Activated T-helper 1 cell treated with anti-CD3 and anti-CD28 coated beads, Interleukin-12 subunit alpha, Interleukin-12 subunit beta, Interleukin-2, Interleukin-4 antibody, amounts not matched to agents 30 ng/mL and 10 ng/mL and 1 ng/mL, durations not matched to agents 14 hours and 24 hours and 36 hours (primary cell): ENCODE measurements at places on chromosomes 11 and 22. TPM values are rescaled to one million over a fixed set of nuclear protein-coding genes. Genes with fewer than 3 reads are reported as not detected.
A peak's percentile ranks its signal among the peaks of the same experiment; 100 is the strongest.

- no peaks in the 10 kb centered on the region for H3K4me1 ChIP-seq
- H3K27ac ChIP-seq, result peak overlapping the region; percentile 4
- no peak for DNase-seq
- no peaks in the 10 kb centered on the region for H3K27me3 ChIP-seq
Measured at GRCh38 chr22:24067587-24068376, 56.7 kb downstream of the CABIN1 start.

DNA sequence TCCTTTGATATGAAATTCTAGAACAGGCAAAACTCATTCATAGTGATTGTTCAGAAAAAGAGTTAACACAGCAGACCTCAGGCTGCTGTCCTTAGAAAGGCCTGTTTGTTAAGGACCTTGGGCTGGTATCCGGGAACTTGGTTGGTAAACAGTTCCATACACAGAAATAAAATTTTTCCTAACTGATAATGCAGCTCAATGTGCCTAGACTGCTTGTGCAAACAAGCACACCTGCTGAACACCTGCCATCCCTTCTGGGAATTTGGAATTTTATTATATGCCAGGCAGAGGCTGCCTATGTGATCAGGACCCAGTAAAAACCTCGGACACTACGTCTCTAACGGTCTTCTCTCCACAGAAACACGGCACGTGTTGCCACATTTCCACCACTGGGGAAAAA is 11.5 kb downstream of the THAP12 start:
- DNase-seq, result no peak
- H3K4me3 ChIP-seq, result no peak overlapping the region
- H3K36me3 ChIP-seq, result peaks cover 13% of the 10 kb centered on the region

DNA sequence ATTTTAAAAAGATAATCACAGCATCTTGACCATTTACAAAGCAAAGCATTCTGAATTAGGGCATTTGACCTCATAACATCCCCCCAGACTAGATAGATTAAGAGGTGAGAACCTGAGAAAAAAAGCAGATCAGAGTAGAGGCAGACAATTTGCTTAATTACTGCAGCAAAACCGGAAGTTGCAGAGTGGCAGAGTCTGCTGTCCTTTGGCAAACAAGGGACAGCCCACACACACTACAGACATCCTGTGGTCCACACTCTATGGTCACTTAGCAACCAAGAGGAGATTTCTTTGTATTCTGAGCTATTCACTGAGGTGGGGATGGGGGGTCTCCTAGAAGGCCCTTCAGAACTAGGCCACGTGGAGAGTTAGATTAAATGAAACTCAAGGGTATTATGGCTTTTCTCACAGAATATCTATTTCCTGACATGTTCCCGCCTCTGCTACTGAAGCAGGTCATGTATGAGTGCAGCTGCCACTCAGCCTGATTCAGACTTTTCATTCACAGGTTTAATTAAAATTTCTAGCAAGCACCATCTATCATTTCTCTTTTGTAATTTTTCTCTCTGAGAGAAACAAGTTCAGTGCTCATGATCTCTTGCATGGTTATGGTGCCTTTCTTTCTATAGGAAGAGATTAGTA is 48.5 kb downstream of the SVIP start:
- H3K27me3 ChIP-seq, result no peaks in the 10 kb centered on the region
- no peak overlapping the region for H3K4me3 ChIP-seq
- no peaks in the 10 kb centered on the region for H3K36me3 ChIP-seq

CSNK1E gene
- total RNA-seq, result 151 and 154 TPM in 2 replicates

FOLR2 gene
- not detected in 2 replicates for total RNA-seq

GGTLC2 gene
- not detected in 2 replicates for total RNA-seq

DNA sequence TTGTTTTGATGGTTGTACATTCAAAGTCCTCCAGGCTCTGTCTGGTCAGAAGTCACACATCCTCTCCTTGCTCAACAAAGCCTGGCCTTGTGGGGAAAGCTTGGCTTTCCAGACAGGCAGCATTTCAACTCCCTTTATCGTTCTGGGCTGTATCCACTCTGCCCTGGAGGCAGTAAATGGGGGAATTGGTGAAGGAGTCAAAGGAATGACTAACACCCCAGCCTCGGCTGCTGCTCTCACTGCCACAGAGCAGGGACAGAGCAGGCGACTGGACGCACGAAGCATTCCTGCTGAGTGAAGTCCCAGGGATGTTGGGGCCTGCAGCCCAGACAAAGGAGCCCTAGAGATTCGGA is 52.8 kb downstream of the WNT11 start:
- no peak for DNase-seq
- peaks cover 6% of the 10 kb centered on the region for H3K27me3 ChIP-seq
- no peaks in the 10 kb centered on the region for H3K36me3 ChIP-seq
- H3K27ac ChIP-seq, result no peak overlapping the region

DNA sequence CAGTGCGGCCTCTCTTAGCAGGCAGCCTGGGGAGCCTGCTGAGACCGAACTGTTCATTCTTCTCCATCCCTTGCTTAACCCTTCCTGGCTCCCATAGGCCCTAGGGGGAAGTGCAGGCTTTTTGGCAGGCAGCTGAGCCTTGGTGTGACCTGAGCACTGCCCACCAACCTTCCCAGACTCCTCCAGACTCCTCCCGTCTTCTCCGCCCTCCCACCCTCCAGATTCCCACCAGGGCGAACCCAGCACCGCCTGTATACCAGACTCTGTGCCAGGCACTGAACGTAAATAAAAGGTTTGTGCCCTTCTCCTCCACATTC is 7.9 kb downstream of the RELT start:
- H3K27ac ChIP-seq, result peak overlapping the region; percentile 86
- peaks cover 3% of the 10 kb centered on the region for H3K36me3 ChIP-seq
- peaks cover 66% of the 10 kb centered on the region for H3K4me1 ChIP-seq

PRODH gene
- total RNA-seq, result 1.0 and 1.2 TPM in 2 replicates

DNA sequence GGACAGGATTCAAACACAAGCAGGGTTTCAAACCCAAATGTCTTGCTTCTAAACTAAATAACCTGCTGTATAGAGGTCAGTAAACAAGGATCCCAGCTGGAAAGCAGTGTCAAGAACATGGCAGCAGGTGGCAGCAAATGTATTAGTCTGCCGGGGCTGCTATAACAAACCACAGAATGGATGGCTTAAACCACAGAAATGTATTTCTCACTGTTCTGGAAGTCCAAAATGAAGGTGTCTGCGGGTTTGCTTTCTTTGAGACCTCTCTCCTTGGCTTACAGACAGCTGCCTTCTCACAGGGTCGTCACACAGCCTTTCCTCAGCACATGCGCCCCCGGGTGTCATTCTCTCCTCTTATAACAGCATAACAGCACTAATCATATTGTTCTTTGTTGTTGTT is 65.1 kb upstream of the LRRC55 start:
- H3K4me1 ChIP-seq, result no peaks in the 10 kb centered on the region
- H3K4me3 ChIP-seq, result no peak overlapping the region
- no peaks in the 10 kb centered on the region for H3K36me3 ChIP-seq
- peaks cover 2% of the 10 kb centered on the region for H3K27me3 ChIP-seq

UVRAG gene
- total RNA-seq, result 18.6 and 19.5 TPM in 2 replicates

GRCh38 chr11:96278039-96278897 is 64.7 kb downstream of the MAML2 start:
- H3K4me1 ChIP-seq, result peaks cover 32% of the 10 kb centered on the region
- H3K27ac ChIP-seq, result no peak overlapping the region
- no peak overlapping the region for H3K4me3 ChIP-seq
- no peaks in the 10 kb centered on the region for H3K27me3 ChIP-seq
- H3K36me3 ChIP-seq, result peaks cover 7% of the 10 kb centered on the region
- DNase-seq, result no peak

GRCh38 chr22:48960576-48960975 is 867.1 kb downstream of the BRD1 start:
- DNase-seq, result no peak
- no peak overlapping the region for H3K27ac ChIP-seq
- peaks cover 8% of the 10 kb centered on the region for H3K27me3 ChIP-seq
- H3K4me1 ChIP-seq, result no peaks in the 10 kb centered on the region
- H3K36me3 ChIP-seq, result no peaks in the 10 kb centered on the region

DNA sequence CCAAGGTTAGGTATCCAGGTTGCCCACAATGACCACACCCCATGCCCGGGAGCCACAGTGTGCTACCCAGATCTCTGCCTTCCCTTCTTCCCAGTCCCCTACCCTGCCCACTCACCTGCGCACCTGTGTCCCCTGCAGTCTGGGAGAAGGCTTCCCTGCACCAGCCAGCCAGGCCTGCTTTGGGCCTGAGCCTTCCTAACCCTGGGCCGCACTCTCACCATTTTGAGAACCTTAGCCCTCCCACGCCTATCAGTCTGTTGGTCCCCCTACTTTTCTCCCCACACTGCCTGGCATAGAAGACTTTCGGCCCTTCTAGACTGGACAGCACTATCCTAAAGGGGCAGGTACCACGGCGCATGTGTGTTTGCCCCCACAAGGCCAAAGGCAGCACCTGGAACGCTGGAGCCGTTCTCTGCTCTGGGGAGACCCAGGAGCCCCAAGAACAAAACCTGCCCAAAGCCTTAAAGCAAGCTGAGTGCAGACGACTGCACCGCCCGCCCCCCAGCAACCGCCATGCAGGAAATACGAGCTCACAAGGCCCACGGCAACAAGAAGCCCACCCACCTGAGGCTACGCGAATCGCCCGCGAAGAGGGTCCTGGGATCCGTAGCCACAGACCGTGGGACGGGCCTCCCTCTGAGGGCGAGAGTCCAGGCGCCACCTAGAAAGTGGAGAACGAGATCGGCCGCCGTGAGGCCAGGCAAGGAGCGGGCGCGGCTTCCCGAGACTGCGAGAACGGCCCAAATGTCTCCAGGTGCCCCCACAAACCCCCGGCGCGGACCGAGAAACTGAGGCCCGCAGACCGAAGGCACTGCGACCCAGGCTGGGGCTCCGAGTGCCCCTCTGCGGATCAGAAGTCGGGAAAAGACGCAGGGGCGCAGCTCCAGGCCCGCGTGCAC is 546 bp downstream of the GNB1L start:
- H3K36me3 ChIP-seq, result peaks cover 15% of the 10 kb centered on the region
- peak overlapping the region; percentile 98 for H3K4me3 ChIP-seq
- H3K27ac ChIP-seq, result peak overlapping the region; percentile 91

DNA sequence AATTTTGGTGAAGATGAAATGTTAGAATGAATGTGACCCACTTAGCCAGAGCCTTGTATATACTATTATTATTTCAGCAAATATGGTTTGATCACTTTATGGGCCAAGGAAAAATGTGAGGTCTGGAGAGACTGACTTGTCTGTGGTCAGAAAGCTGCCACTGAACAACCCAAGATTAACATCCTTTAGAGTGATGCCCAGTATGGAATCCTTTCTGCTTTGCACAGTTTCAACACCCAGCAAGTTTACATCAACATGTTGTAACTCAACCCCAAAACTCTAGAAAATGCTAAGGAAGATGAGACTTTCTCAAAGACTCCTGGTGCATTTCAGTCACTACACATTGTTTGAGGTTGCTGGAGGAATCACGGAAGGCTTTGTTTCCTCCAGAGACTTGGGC is 107.7 kb downstream of the SNX19 start:
- no peak for DNase-seq
- H3K4me1 ChIP-seq, result no peaks in the 10 kb centered on the region
- peaks cover 6% of the 10 kb centered on the region for H3K27me3 ChIP-seq
- H3K27ac ChIP-seq, result no peak overlapping the region

- H3K27me3 ChIP-seq, result no peaks in the 10 kb centered on the region
- peaks cover 33% of the 10 kb centered on the region for H3K4me1 ChIP-seq
- no peak overlapping the region for H3K27ac ChIP-seq
- no peak for DNase-seq
- no peak overlapping the region for H3K4me3 ChIP-seq
- no peaks in the 10 kb centered on the region for H3K36me3 ChIP-seq
Measured at GRCh38 chr22:41481925-41482318, 13.0 kb downstream of the ACO2 start.

CENPM gene
- 82.0 and 84.6 TPM in 2 replicates for total RNA-seq

- no peaks in the 10 kb centered on the region for H3K4me1 ChIP-seq
- DNase-seq, result no peak
- no peak overlapping the region for H3K4me3 ChIP-seq
- no peaks in the 10 kb centered on the region for H3K36me3 ChIP-seq
- H3K27me3 ChIP-seq, result peaks cover 28% of the 10 kb centered on the region
- no peak overlapping the region for H3K27ac ChIP-seq
Measured at GRCh38 chr11:125932301-125932700, 13.5 kb upstream of the VSIG10L2 start.

- no peaks in the 10 kb centered on the region for H3K36me3 ChIP-seq
- H3K27me3 ChIP-seq, result peaks cover 5% of the 10 kb centered on the region
- no peak for DNase-seq
Measured at GRCh38 chr11:34758262-34758661, 137.4 kb downstream of the EHF start.

LRRC4C gene
- not detected in 2 replicates for total RNA-seq

DNA sequence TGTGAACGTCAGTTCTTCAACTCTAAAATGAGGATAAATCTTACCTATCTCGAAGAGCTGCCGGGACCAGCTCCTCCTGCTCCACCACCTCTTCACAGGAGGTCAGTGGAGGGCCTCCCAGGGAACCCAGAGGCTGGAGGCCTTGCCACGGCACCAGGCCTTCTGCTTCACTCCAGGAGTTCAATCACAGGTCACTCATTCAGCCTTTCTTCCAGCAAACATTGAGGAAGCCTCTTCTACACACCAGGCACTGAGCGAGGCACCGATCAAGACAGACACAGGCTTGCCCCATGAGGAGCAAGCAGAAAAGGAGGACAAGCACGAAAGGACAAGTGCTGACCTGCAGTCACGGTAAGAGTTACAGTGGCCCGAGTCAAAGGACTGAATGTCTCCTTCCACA is 64.8 kb upstream of the WNT11 start:
- no peaks in the 10 kb centered on the region for H3K36me3 ChIP-seq
- H3K4me1 ChIP-seq, result no peaks in the 10 kb centered on the region
- no peak for DNase-seq
- no peak overlapping the region for H3K4me3 ChIP-seq
- peaks cover 2% of the 10 kb centered on the region for H3K27me3 ChIP-seq

DNA sequence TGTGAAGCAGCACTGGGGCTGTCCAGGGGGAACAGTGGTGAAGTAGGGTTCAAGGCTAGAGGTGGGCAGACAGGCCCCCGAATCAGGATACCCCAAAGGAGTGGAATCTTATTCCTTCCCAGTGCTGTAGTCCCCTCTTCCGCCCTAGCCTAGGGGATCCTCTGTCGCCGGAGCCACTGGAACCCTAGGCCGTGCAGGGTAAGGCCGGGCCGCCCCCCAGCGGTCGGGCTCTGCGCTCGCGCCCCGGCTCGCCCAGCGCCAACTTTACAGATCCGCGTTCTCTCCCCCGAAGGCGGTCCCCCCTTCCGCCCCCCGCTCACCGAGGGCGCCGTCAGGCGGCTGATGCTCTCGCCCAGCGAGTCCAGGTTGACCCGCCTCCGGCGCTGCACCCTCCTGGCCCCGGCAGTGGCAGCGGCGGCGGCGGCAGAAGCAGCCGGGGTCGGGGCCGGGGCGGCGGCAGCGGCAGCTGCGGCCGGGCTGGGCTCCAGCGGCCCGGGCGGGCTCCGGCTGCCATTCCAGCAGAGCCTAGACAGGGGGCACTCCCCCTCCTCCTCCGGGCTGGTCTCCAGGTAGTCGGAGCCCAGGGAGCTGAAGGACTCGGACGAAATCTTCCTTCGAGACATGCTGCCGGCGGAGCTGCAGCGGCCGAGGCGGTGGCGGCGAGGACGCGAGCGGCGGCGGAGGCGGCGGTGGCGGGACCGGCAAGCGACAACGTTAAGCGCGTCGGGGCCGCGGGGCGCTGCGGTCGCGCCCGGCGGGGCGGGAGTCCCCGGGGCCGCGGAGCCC is 650 bp downstream of the GUCY1A2 start:
- H3K4me1 ChIP-seq, result no peaks in the 10 kb centered on the region
- no peak overlapping the region for H3K27ac ChIP-seq
- H3K36me3 ChIP-seq, result no peaks in the 10 kb centered on the region
- peaks cover 36% of the 10 kb centered on the region for H3K27me3 ChIP-seq
- DNase-seq, result no peak
- no peak overlapping the region for H3K4me3 ChIP-seq
